ENCODE measurements at places on chromosomes 5 and 9.

GRCh38 chr5:134245101-134245604 lies 19.3 kb upstream of the PPP2CA start:
- peak; percentile 82 for DNase-seq

- DNase-seq, result peak; percentile 29
Measured at GRCh38 chr5:67425514-67425913, 228.9 kb upstream of the CD180 start.

DNA sequence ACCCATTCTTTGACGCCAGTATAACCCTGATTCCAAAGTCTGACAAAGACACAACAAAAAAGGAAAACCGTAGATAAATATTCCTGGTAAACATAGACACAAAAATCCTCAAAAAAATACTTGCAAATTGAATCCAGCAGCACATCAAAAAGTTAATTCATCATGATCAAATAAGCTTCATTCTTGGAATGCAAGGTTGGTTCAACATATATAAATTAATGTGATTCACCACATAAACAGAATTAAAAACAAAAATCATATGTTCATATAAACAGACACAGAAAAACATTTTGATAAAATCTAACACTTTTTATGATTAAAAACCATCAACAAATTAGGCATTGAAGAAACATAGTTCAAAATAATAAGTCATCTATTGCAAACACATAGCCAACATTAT lies 324.2 kb upstream of the TRPC7 start:
- no peak for DNase-seq

GRCh38 chr9:129835860-129836223 lies 584 bp downstream of the USP20 start:
- DNase-seq, result no peak

DNA sequence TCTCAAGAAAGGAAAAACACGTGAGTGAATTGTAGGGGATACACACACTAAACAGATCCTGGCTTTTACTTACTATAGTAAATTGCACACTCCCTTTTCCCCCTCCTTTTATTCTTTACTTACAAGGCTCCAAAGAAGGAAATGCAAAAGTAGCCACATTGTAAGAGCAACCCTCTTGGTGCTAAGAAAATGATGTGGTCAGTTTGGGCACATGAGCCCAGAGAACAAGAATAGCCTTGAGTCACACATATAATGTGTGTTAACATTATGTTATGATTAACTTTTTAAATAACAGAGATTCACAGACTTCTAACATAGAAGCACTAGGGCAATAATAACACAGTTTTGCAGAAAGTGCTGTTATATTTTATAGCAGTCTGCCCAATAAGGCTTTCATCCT lies 48.5 kb downstream of the PCSK5 start:
- DNase-seq, result no peak

DNA sequence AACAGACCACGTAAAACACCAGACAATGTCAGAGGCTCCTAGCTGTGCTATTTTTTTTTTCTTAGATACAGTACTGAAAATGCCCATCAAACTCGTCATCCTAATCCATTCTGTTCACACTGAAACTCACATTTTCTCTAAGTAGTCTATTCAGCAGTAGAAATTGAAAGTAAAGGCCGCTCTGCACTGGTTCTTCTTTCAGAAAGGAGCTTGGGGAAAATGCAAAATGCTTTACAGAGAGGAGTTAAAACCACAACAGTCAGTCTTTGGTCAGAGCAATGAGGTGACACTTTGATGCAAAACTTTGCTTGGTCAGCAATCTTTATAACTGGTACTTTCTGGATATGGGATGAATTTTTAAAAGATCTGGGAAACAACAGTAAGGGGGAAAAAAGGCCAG lies 43.8 kb upstream of the SUSD1 start:
- DNase-seq, result no peak

GRCh38 chr5:97167435-97167834 lies 15.6 kb downstream of the RIOK2 start:
- no peak for DNase-seq

All from astrocyte of the spinal cord (primary cell).